ENCODE measurements at places on chromosomes 12 and 14.

GRCh38 chr14:68140076-68140741 is 320.6 kb downstream of the RAD51B start:
- peak; percentile 98 for DNase-seq

- DNase-seq = no peak
Measured at GRCh38 chr12:105502426-105502930, 172.0 kb downstream of the C12orf75 start.

GRCh38 chr14:73634011-73634833 is 10.6 kb upstream of the DNAL1 start:
- no peak for DNase-seq

- no peak for DNase-seq
Measured at GRCh38 chr12:108271951-108272872, 66.9 kb downstream of the CMKLR1 start.

GRCh38 chr12:131075194-131075593 is 121.5 kb downstream of the ADGRD1 start:
- no peak for DNase-seq

DNA sequence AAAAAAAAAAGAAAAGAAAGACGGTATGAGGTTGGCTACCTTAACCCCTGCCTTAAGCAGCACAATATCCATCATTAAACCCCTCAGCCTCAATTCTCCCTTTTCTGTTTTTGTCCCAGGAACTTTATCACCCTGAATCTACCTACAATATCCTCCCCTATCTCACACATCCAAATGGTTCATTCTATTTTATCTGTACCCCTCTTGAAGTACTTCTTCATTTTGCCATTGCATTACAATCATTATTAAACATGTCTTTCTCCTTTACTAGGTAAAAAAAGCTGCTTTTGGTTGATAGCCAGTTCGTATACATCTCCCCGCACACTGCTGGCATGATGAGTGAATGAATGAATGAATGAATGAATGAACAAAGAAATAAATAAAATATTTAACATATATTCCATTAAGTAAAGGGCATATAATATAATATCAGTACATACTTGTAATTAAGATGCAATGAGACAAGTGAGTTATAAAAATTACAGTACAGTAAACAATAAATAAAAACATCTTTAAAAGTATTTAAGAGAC is 364 bp upstream of the GPR65 start:
- DNase-seq = no peak

- DNase-seq = no peak
Measured at GRCh38 chr12:42957561-42958290, 368.2 kb upstream of the PRICKLE1 start.

- DNase-seq = no peak
Measured at GRCh38 chr12:64656429-64656828, 46.1 kb downstream of the RASSF3 start.

GRCh38 chr12:131044760-131045381 is 91.2 kb downstream of the ADGRD1 start:
- DNase-seq = no peak

GRCh38 chr12:92185052-92185451 is 39.4 kb upstream of the BTG1 start:
- peak; percentile 13 for DNase-seq

All from myocyte (in vitro differentiated cells).